ENCODE measurements at places on chromosomes 16 and 17.

DNA sequence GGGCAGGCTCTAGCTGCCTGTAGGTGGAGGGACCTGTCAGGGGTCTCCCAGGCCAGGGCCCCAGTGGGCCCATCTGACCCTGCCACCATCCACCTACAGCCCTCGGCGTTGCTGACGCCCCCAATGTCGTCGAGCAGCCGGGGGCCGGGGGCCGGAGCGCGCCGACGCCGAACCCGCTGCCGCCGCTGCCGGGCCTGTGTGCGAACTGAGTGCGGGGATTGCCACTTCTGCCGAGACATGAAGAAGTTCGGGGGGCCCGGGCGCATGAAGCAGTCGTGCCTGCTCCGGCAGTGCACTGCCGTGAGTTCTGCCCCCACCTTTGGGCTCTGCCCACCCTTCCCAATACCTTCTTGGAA is 2.2 kb downstream of the FBXL19 start:
- no peak for DNase-seq

GRCh38 chr17:2631211-2631610 is 37.8 kb downstream of the PAFAH1B1 start:
- DNase-seq, result no peak

GRCh38 chr17:3043737-3044365 is 19.6 kb downstream of the OR1D5 start:
- peak; percentile 34 for DNase-seq

DNA sequence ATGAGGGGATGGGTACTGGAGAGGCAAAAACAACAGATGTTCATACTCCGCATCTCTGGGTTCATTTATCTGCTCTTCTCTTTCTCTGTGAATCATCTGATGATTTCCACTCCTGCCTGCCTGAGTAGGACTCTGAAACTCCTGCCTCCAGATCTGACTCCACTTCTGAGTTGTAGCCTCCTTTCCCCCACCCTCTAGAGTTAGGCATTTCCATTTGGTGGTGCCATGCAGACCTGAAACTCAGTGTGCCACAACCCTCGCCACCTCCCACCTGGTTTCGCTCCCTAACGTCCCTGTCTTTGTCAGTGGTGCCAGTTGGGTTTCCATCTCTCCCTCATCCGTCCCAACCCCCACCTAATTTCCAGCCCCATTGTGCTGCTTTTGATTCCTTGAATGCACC is 126.2 kb downstream of the PRKCB start:
- DNase-seq, result peak; percentile 79

Measured in activated T-cell treated with anti-CD3 and anti-CD28 coated beads, Interleukin-2, amount 50 U/mL, for 48 hours (primary cell).